ENCODE measurements at places on chromosomes 2 and 18.

- no peak for DNase-seq
These were observed 260.2 kb upstream of the SESTD1 start for GRCh38 chr2:179524809-179525339.

DNA sequence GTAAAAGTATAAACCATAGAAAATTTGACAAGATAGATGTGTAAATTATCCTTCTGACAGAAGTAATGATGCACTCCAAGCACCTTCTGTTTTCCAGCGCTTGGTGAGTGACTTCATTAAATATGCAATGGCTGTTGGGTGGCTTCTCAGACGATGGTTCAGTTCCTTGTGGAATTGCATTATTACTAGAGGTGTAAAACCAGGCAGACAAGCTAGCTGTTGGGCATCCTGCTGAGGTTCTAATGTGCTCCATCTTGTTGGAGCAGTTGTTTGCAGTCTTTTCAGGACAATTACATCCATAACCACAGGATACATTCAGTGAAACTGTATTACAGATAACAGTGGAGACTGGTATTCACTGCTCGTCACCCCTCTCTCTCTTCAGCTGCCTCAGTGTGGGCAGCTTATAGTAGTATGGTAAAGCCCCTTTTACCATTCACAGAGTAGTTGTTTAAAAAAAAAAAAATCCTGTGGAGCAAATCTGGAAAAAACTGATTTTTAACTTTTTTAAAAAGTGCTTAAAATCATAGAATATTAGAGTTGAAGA is 143.5 kb downstream of the AGPS start:
- no peak for DNase-seq

GRCh38 chr2:47043142-47043890 is 111.8 kb downstream of the STPG4 start:
- no peak for DNase-seq

DNA sequence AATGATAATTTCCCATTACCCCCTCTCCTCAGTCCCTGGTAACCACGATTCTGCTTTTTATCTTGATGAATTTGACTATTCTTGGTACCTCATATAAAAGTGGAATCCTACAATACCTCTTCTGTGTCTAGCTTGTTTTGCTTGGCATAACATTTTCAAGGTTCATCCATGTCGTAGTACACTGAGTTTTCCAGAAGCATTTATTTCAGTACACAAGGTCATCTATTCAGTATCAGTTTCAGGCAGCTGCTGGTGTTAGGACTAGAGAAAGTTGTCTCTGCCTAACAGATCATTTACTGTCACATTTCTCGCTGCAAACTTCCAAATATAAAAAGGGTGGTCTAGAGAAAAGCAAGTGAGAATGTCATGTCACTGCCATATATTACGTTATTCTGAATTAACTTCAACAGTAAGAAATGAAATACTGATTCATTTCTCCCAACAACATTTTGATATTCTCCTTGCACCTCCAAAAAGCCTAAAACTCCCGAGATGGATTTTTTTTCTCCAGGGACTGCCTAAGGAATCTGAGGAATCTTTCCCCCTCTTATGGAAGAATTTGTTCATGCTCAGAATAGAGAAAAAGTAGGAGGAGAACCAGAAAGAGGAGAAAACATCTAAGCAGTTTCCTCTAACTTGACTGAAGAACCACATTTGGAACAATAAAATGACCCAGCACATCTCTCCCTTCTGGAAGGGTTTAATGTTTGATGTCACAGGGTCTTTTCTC is 36.0 kb downstream of the CDK15 start:
- DNase-seq, result no peak

DNA sequence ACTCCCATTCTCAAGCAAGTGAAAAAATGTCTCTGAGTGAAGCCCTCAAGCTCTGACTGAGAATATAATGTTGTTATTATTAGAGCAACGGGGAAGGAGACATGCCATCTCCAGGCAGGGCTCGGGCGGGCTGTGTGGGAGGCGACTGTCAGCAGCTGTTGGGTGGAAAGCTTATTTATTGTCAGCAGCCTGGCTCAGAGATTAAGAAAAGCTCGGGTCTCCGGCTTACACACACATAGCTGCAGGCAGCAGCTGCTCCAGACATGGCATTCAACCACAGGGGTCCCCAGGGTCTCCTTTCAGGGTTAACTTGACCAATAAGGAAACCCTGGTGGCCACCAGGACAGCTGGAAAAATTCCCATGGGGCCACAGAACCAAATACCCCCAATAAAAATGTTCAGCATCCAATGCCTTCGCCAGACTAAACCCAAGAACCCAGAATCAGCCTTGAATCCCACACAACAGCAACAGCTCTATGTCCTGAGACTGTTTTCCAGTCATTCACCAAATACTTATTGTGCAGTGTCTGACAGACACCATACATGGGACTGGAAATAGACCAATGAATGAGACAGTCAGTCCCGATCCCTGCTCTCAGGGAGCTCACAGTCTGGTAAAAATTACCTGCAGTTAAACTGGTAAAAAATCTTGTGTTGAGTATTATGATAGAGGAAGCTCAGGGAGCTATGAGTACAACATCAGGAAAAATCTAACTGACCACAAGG is 70.5 kb upstream of the RTN4 start:
- no peak for DNase-seq

- DNase-seq, result no peak
These were observed 29.6 kb upstream of the ENOSF1 start for GRCh38 chr18:741931-742512.

DNA sequence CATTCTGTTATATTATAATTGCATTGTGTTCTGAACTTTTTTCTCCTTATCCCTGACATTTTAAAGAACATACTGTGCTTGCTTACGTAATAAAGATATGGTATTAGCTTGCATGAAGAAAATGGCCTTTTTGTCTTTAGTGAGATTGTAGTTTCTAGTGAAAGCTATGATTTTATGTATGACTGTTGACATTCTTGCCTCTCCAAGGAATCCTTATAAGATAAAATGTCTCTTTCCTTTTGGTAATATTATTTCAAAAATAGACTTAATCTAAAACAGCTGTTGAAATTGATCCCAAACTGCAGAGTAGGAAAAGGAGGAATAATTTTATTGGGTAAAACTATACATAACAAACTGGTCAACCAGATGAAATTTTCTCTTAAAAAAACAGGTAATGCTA is 40.8 kb upstream of the CCDC102B start:
- no peak for DNase-seq

All from activated naive CD4-positive, alpha-beta T cell (primary cell).